ENCODE measurements at places on chromosomes 12 and 14.

- DNase-seq, result no peak
These were observed 116.0 kb upstream of the DIO3 start for GRCh38 chr14:101445278-101445677.

DNA sequence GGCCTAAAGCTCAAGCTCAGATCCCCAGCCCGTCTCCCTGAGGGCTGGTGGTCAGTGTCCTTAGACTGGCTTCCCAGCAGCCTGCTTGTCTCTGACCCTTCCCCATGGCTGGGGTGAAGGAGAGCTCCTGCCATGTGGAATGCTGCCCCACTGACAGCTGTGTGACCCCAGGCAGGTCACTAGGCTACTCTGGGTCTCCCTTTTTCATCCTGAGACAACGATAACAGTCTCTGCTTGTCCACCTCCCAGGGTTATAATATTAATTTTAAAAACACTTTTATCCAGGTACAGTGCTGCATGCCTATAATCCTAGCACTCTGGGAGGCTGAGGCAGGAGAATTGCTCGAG is 47.3 kb downstream of the SYNE3 start:
- no peak for DNase-seq

DNA sequence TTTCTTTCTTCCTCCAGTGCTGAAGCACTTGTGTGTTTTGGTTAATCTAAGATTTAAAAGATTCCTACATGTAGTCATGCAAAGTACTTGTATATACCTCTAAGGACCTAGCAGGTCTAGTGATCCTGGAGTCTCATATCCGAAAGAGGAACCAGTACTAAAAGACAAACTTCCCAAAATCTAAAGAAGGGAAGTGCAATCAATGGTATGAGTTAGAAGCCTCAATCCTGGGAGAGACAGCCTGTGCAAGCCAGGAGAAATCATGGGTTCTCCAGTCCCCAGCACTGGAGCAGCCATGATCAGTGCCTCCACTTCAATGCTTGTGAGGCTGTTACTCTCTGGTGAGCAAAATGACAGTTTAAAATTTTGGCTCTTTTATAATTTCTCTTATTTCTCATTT is 277.4 kb downstream of the DAD1 start:
- DNase-seq, result no peak

DNA sequence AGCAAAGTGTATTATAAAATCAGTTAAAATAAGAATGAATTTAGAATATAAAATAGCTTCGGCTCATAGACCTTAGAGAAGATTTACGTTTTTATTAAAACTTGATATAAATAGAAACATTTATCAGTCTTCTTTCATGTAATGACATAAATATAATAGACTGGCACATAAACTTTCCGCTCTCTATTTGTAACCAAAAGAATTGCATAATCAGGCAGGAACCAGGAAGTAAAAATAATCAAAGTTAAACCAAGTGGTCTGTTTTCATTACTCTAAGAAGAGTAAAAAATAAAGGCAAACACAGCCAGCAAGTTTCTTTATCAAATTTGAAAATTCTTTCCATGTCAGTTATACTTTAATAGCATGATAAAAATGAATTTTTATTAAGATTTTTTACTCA is 46.3 kb upstream of the ATP2A2 start:
- DNase-seq, result no peak

DNA sequence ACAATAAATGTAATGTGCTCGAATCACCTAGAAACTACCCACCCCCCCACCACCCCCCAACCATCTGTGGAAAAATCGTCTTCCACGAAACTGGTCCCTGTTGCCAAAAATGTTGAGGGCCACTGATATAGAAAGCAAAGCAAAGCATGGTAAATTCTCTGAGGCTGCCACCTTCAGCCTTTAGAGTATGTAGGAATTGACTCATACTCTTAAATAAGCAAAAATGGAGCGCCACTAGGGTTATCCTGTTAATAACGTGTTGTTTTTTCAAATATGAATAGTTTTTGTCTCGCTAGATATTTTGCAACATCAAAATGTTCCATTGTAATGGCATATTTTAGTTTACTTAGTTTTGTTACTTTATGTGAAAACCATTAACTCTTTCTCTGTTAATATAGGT is 18.2 kb downstream of the DYNC1H1 start:
- no peak for DNase-seq

GRCh38 chr14:84770030-84770429 is 759.9 kb upstream of the FLRT2 start:
- no peak for DNase-seq

- DNase-seq, result no peak
These were observed 7.7 kb downstream of the AHNAK2 start for GRCh38 chr14:104970231-104971068.

DNA sequence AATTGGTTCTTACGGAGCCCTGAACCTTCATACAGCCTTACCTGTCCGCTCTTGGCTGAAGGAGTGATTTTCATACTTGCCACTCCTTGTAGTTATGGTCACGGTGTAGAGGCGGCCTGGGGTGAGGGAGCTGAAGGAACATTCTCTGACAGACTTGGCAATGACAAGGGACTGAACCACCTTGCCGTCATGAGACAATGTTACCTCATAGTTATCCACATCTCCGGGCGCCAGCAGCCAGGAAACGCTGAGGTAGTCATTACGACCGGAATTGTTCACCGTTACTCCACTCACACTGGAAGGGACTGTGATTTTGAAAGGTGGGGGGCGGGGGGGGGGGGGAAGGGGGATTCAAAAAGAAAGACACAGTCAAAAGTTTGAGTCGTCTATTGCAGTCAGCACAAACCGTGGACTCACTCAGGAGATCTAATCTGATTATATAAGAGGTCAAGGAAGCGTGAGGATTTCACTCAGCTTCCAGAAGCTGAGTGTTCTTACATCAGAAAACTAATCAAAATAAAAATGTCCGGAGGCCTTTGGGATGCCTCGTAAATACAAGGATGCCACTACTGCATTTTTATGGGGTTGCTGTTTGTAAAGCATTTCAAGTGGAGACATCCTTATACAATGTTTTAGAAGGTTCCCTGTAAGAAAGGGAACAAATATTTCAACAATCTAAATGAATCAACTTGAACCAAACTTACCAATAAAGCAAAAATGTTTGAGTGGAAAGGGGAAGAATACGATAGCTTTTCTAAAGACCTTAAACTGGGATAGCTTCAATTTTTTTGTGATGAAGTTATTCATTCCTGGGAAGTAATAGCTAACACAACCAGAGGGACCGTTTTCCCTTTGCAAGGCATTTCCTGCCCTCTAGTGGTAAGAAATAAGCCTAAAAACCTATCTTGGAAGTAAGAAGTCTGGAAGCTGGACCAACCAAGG is 60.6 kb downstream of the PTPRB start:
- DNase-seq, result no peak

- no peak for DNase-seq
These were observed 40.1 kb downstream of the PDZRN4 start for GRCh38 chr12:41228066-41228820.

DNA sequence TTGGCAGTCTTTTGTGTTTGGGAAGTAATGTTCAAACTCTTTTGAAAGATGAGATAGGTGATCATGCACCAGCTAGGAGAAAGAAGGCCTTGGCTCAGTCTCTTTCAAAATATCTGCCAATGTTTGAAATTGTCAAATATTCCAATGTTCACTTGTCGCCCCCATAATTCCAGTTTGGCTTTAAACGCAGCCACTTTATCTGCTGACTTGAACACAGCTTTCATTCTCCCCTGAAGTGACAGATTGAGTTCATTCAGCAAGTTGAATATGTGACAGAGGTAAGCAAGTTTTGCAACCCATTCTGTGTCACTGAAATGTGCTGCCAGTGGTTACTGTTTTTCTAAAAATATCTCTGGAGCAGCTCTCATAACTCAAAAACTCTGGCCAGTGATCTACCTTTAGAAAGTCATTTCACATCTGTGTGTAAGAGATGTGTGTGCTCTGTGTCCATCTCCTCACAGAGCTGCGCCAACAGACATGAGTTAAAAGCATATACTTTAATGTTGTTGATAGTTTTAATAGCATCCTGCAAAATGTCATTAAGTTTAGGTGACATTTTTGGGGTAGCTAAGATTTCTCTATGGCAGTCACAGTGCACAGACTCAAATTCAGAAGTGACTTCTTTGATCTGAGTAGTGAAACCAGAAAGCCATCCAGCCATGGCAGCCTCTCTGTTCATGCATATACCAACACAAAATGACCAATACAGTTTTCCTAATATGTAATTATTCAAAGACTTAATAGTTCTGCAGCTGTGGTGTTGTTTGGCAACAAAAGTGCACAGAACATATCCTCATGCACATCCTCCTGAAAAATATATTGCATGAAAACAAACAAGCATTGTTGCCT is 614.3 kb upstream of the MIS18BP1 start:
- DNase-seq, result no peak

DNA sequence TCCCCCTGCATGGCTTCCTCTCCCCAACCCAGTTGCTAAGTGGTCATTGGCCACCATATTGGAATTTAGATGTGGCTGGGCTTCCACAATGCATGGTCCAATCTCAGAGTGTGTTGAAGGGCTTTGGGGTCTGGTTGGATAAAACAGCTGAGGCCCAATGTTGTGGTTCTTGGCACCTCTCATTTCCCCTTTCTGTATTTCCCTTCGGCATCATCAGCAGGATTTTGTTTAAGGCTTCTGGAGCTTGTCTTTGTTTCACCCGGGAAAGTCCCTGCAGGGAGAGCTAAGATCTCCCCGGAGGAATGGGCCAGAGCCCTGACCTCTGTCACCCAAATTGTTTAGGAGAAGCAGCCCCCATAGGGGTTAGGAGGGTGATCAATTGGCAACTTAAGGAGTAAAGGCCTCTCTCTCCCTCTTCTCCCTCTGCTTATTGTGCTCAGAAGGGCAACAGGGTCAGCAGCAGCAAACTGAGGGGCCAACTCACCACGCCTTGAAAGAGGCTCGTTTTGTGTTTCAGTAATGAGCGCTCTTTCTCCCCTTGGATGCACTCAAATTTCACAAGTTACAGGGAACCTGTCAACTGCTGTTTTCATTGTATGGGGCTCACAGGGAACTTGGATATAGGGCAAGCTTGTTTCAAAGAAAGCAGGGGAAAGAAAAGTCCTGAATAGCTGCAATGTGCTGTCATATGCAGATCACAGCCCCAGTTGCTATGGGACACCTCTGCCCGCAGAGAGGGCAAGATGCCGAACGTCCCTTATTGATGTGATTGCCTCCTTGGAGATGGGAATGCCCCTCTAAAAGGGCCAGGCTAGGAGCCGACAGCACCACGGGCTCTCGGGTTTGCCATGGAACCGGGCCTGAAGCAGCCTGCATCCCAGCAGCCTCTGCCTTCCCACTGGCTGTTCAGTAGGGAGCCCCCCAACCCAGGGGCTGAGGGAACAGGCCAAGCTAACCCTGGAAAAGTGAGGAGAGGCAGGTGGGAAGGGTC is 223.7 kb downstream of the ZFP36L1 start:
- DNase-seq, result peak; percentile 29

DNA sequence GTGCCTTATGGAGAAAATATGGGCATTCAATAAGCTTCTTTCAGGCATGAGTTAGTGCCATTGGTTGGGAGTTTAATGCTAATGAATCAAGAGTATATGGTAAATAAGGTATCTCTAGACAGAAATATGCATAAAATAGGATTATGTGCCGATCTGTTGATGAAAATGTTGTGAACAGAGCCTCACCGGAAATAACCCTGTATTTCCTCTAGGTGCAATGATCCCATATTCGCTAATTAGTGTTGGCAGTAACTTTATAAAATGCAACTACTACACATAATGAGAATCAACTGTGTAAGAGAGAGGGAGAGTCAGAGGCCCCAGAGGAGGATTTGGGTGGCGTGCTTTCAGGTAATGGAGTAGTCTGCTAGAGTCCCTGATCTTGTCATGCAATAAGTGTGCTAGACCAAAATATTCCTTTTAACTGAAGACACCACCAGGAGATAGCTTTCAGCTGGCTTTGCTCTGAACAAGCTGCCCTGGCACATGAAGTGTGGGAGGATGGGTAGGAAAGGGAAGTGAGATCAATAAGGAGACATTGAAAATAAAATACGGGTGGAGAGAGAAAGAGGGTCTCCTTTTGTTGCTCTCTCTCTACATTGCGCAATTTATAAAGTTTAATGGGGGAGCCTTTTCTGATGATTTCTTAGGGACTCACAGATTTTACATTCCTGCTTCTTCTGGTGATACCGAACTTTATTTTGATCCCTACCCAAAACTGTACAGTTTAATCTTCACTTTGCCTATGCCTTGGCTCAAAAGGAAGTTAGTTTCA is 68.6 kb upstream of the PLXNC1 start:
- DNase-seq, result no peak

GRCh38 chr14:72986857-72987256 is 40.0 kb downstream of the ZFYVE1 start:
- DNase-seq, result no peak

DNA sequence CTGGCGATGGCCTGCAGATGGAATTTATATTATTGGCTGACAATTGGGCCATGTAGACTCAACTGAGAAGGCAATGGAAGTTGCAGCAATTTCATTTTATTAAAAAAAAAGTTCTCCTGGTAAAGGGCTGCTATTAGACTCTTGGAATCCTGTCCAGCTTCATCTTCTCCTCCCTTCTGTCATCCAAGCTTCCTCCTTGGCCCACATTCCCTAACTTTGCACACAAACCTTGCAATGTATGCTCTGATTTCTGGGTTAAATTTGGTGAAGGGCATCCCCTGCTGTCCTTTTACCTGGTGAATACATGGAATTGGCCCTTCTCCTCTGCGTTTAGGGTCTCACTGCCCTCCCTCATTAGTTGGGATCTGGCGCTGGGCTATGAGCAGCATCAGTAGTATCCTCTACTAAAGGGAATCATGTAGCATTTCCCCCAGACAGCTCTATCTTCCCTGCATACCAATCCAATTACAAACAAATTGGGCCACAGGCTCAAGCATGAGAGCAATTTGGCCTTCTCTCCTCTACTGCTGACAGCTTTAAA is 336.9 kb downstream of the BMP4 start:
- no peak for DNase-seq

- DNase-seq, result peak; percentile 7
These were observed at the start of gene CRACR2A for GRCh38 chr12:3752741-3753486. Gene CRACR2A (minus strand): TSS chr12:3753109. CDS start chr12:3696999, 56,110 bp downstream.

DNA sequence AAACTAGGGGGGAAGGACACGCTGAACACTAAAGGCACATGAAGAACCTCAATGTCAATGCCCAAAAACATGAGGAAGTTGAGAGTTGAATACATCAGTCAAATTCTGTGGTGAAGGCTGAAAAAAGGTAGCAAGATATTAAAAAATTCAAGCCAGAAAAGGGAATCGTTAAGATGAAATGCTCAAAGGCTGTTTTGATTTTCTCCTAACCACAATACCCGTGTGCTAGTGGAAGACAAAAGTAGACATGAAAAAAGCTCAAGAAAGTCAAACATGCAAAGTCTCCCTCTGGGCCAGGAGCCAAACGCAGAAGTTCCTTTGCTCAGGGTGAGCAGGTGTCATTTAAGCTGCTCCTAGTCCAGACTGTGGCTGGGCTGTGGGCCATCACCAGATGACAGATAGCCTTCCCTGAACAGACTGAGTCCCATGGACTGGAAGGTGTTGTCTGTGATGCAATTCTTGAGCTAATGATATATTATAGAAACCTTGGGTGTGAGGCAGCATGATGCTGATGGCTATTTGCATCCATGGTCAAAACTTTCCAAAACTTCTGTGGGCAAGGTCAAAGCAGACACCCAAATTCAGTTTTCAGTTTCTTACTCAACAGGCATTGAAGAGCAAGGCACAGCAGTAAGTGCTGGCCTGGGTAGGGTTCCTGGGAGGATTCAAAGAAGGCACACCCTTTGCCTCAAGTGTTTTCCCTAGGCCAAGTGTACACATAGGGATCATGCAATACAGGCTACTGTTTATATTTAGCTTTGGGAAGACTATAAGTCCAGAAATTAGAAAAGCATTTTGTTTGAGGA is 81.6 kb downstream of the MYRFL start:
- DNase-seq, result no peak

- no peak for DNase-seq
These were observed 126.5 kb downstream of the NCOR2 start for GRCh38 chr12:124440841-124441381.
